Germinal center (tissue), 1 donor: ENCODE measurements at places on chromosomes 2 and 18.

GRCh38 chr2:96152304-96153161, 7.3 kb upstream of the DUSP2 start:
- DNase-seq, result no peak

GRCh38 chr2:219452361-219453317, 18.0 kb downstream of the SPEG start:
- DNase-seq, result no peak

DNA sequence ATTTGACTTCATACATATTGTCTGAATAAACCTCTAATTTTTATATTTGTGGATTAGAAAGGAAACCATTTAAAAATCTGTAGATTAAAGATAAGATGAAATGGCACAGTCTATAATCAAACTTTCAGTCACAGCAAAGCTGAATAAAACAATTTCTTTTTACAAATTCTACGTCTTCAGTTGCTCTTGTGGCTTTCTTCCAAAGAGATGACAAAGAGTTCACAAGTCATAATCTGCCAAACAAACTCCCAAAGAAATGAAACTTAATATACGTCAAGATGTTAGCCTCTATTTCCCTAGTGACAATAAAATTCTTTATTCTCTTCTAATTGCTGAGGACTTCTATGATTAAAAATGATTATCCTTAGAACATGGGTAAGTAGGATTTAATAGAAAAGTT, 66.3 kb downstream of the FIGN start:
- no peak for DNase-seq

DNA sequence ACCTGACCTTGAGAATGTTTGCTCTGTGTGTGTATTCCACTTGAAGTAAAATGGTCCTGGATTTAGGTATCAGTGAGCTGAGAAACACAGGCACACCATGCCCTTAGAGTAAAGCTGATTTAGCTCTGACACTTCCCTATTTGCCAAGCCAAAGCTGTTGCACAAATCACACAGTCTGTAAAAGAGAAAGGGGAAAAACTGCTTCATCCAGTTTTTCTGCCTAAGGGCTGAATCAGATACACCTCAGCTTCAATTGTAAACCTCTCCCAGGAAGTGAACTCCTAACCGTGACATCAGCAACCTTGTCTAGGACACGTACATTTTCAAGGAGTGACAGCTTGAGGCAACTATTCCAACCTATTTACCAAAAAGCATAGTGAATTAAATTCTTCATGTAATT, 150.4 kb downstream of the NR4A2 start:
- DNase-seq, result no peak

- no peak for DNase-seq
These were observed 113.4 kb upstream of the PDE1A start for GRCh38 chr2:182540252-182540651.

- no peak for DNase-seq
These were observed 40.6 kb upstream of the RBMS1 start for GRCh38 chr2:160534249-160534648.

- DNase-seq, result no peak
These were observed 40.1 kb downstream of the KCMF1 start for GRCh38 chr2:85011098-85011497.

- no peak for DNase-seq
These were observed 69.3 kb upstream of the RGPD5 start for GRCh38 chr2:109724533-109725460.

DNA sequence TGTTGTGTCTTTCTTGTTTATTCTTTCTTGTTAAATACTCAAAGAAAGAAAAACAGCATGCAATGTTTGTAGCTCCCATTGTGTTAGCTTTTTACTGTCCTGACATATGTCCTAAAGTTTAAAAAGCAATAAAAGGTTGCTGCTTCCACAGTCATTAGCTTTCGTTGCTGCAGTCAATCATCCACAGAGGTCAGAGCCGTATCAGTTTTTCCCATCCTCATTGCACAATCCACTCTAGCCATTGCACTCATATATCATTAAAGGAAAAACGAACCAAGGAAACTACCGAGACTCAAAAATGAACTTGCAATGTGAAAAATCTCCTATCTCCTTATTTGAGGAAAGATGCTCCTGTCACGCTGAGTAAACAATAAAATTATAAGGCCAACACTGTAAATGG, 954.1 kb downstream of the DPP10 start:
- no peak for DNase-seq

GRCh38 chr2:71678874-71679273, 225.5 kb downstream of the DYSF start:
- DNase-seq, result no peak

DNA sequence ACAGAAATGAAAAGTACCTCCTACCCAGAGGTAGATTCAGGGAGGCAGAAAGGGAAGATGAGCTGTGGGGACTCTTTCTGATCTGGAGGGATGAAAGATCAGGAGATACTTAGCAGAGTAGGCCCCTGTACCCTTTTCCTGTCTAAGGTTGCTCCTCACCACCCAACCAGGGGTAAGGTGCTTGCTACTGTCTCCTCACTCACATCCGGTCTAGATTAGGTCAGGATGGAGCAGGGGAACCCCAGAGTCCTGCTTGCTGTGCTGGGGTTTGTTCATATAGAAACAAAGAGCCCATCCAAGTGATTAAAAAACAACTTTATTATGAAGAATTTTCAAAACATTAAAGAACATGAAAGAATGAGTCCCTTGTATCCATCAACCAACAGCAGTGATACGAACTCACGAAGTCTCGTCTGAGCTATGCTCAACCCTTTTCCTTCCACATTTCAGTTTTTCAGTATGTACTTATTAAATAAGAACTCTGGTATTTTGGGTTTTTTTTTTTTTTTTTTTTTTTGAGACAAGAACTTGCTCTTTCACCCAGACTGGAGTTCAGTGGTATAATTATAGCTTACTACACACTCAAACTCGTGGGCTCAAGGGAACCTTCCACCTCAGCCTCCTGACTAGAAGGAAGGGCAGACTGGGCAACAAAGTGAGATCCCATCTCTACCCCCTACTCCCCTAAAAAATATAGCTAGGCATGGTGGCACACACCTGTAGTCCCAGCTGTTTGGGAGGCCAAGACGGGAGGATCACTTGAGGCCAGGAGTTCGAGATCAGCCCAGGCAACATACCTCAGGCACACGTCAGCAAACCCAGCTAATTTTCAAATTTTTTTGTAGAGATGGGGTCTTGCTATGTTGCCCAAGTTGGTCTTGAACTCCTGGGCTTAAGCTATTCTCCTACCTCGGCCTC, 28.5 kb upstream of the MCFD2 start:
- DNase-seq, result peak; percentile 50

DNA sequence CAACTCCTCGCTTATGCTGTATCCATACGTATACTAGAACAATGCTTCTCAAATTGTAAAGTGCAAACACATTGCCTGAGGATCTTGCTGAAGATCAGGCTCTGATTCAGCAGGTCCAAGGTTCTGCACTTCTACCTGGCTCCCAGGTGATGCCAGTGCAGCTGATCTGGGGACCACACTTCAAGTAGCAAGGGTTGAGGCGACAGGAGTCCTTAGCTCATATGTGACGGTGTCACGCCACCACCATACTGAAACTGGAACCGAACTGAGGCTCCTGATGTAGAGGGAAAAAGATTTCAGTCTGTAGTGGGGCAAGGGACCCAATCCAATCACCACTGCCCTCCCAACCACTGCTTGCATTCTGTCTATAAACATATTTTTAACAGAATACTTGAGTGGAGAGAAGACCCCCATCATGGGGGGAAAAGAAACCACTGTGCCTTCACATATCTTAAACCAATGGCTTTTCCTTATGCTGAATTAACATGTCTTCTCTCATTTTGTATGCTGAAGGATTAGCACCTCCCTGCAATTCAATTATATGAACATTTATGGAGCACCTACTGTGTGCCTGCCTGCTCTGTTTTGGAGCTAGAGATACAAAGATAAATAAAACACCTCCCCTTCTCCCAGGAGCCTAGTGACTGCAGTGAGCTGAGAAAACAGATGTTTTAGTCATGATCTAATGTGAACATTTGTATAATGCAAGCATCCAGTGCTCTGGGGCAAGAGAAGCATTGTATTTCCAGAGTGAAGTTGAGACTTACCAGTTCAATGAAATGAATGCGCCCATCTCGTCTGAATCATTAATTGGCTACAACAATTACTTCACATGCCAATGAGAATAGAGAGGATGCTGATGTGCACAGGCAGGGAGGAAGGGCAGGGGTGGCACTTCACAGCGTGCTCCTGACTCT, 6.6 kb upstream of the ASAP2 start:
- no peak for DNase-seq

DNA sequence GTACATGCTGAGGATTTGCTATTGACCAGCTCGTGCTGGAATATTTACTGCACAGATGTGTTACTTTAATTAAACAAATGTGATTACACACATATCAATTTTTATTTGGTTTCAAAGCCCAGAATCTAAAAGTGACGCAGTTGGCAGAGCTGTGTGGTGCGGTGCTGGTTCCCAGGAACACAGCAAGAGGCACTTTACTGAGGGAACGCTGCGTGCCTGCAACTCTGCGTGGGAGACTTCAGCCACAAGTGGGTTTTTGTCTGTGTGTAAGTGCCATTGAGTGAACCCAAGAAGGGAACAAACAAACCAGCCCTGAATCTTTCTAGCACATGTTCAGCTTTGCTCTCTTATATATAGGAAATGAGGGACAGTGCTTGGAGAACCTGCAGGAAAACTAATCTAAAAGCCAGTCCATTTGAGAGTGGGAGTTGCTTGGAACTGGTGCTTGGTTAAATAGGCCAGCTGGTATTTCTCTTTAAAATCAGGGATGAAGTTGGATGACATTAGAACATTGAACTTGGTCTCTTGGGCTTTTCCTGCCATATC, 196.6 kb upstream of the CELF4 start:
- no peak for DNase-seq

GRCh38 chr2:134491022-134491421, 227.8 kb downstream of the TMEM163 start:
- no peak for DNase-seq

- DNase-seq, result no peak
These were observed 348.7 kb downstream of the ARHGAP15 start for GRCh38 chr2:143477714-143478443.

- DNase-seq, result no peak
These were observed 632.9 kb upstream of the CELF4 start for GRCh38 chr18:38198526-38198925.
